ENCODE measurements at places on chromosomes 4 and X.

- no peak for DNase-seq
These were observed 2.0 kb downstream of the CHIC2 start for GRCh38 chr4:54062392-54062791.

DNA sequence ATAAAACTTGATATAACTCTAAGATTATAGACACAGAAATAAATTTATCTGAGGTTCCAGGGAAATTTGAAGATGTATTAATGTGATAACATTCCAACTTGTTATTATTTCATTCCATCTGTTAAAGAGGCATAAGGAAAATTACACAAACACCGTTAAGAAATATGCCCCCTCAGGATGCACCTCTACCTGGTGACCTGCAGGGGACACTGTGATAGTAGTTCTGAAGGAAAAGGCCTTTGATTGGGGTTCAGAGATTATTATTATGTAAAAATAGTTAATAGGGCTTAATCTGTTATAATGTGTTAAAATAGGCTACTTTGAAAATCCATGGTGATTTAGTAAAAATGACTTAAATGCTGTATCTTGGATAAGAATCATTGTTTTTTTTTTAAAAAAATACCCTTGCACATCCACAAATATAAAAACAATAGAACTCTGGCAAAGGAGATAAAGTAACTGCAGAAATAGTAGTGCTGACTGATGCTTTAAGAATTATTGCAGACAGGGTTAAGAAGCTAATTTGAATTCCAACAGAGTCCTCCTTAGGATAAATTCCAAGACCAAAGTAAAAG, 6.1 kb upstream of the ABRAXAS1 start:
- DNase-seq: no peak

DNA sequence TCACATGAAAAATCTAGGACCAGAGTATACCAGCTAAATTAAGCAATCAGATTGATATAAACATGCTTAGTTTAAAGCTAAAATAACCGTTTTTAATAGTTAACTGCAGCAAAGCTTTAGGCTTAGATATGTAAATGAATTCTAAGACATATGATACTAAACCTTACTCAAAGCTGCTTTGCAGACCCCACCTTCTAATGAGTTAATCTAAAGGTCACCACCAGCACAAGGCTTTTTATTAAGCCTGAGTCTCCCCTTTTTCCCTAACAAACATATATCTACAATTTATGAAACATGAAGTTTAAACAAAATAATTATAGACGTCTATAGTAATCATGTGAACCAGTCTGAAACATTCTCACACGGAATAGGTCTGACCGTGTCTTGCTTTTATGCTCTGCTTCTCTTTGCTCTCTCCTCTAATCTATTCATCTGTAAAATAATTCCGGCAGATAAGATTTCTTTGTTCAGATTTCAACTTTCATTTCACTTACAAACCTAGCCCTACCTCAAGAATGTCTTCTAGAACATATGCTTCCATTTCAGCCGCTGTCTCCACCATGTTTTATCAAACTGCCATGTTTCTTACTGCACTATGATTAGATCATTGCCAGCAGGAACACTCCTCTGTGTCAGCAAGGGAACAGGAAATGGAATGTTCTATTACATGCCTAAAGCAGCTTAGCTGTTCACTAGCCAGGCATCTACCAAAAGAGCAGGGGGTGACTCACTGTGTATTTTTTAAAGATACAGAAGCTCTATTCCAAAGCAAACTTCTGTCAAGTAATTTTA, 35.9 kb downstream of the ANKRD17 start:
- DNase-seq: peak; percentile 45

GRCh38 chr4:76212851-76213414, 691 bp downstream of the SCARB2 start:
- DNase-seq: no peak

DNA sequence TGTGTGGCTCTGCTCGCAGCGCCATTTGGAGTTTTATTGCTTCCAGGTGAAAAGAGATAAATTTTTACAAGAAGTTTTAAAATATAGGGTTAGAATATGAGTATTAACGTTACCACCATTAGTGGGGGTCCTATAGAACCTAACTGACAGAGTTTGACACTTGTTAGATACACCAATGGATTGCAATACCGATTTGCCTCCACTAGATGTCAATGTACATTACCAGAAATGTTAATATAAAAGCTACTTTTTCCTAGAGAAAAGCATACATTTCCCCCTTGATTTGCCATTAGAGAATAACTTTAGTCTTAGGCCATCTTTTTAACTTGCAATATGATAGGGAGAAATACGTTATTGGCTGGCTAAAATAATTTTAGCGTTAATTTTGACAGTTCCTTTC, 108.4 kb downstream of the LINC00632 start:
- peak; percentile 15 for DNase-seq

DNA sequence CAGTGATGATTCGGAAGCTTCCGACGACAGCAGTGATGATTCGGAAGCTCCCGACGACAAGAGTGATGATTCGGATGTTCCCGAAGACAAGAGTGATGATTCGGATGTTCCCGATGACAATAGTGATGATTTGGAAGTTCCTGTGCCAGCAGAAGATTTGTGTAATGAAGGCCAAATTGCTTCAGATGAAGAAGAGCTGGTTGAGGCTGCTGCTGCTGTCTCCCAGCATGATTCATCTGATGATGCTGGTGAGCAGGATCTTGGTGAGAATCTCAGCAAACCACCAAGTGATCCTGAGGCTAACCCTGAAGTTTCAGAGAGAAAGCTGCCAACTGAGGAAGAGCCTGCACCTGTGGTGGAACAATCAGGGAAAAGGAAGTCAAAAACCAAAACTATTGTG, 14.2 kb downstream of the CXCR3 start:
- no peak for DNase-seq

GRCh38 chr4:3440011-3440410, 1.8 kb upstream of the HGFAC start:
- DNase-seq: no peak

DNA sequence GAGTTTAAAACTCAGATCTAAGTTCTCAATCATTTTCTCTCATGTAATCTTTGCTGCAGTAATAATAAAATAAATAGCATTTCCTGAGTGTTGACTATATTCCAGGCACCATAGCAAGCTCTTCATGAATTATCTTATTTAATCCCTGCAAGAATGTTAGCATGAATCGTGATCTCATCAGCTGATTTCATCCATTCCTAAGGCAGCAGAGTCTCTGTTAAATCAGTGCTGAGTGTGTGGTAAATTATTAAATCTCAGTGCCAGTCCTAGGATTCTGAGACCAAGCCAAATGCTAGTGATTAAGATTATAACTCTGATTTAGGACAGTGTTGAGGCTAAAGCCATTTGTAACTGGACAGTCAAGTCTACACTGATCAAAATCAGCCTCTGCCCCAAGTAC, 240.3 kb upstream of the TAPT1 start:
- DNase-seq: no peak

DNA sequence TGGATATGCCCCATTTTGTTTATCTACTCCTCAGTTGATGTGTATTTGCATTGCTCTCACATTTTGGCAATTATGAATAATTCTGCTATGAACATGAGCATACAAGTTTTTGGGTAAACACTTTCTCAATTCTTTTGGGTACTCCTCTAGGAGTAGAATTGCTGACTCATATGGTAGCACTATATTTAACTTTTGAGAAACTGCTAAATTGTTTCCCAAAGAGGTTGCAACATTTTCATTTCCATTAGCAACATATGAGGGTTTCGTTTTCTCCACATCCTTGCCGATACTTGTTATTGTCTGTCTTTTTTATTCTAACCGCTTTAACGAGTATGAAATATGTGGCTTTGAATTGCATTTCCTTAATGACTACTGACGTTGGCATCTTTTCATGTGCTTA, 185.4 kb downstream of the TSPAN5 start:
- no peak for DNase-seq

DNA sequence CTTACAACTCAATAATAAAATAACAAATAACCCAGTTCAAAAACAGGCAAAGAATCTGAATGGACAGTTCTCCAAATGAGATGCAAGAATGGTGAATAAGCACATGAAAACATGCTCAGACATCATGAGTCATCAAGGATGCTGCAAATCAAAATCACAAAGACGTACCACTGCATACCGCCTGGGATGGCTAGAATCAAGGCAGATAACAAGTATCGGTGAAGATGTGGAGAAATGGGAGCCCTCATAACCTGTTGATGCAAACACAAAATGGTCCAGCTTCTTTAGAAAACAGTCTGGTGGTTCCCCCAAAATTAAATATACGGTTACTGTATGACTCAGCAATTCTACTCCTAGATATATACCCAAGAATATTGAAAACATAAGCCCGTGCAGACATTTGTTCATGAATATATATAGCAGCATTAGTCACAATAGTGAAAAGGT, 32.5 kb downstream of the AKAP4 start:
- no peak for DNase-seq

DNA sequence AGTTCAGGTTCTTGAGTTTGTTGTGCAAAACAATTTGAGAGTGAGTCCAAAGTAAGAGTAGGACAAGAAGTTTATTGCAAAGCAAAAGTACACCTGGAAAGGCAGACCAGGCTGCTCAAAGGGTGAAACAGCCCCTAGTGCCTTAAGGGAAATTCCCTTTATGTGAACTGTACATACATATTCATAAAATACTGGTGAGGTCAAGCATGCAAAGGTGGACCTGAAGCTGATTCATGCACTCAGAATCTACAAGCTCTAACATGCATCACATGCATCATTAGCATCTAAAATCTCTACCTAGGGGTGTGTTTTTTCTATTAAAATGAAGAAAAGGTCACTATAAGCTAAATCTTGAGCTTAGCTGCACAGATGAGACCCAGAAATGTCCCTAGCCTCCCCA, 266.9 kb downstream of the SPATA18 start:
- no peak for DNase-seq

DNA sequence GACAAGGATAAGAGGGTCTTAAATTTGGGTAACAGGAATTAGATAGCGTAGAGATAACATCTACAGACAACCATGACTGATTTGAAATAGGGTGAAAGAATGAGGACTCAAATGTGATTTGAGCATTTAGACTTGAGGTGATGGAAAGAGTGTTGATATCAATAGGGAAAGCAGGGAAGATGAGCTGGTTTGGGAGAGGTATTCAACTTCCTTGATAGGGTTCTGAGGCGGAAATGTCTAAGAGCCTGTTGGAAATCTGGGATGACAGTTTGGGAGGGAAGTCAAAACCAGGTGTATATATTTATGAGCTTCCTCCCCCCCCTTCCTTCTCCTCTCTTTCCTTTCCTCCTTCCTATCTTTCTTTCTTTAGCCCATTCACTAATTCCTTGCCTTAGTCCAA, 36.5 kb downstream of the KLHL15 start:
- DNase-seq: no peak

- DNase-seq: no peak
These were observed 3.4 kb downstream of the RHOH start for GRCh38 chr4:40199999-40200874.

- DNase-seq: no peak
These were observed 284.1 kb upstream of the TENM3 start for GRCh38 chr4:181959121-181959520.

GRCh38 chr4:85408301-85408700, 66.6 kb upstream of the ARHGAP24 start:
- DNase-seq: no peak

GRCh38 chr4:169366821-169367220, 96.1 kb upstream of the SH3RF1 start:
- no peak for DNase-seq

DNA sequence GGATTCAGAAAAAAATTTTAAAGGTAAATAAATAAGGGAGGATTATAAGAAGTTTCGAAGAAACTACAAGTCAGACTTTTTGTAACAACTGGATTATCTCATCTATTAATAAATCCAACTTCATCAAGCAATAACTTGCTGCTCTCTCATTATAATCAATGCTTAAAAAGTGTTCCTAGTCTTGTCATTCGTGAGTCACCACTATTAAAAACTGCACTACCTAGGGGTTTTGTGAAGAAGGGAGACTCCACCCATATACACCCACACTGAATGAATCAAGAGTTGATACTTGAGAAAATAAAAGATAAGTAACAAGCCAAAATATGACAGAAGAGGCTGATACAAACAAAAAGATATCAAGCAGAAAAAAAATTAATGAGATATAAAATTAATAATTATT, 360.5 kb downstream of the ZNF674 start:
- DNase-seq: no peak

DNA sequence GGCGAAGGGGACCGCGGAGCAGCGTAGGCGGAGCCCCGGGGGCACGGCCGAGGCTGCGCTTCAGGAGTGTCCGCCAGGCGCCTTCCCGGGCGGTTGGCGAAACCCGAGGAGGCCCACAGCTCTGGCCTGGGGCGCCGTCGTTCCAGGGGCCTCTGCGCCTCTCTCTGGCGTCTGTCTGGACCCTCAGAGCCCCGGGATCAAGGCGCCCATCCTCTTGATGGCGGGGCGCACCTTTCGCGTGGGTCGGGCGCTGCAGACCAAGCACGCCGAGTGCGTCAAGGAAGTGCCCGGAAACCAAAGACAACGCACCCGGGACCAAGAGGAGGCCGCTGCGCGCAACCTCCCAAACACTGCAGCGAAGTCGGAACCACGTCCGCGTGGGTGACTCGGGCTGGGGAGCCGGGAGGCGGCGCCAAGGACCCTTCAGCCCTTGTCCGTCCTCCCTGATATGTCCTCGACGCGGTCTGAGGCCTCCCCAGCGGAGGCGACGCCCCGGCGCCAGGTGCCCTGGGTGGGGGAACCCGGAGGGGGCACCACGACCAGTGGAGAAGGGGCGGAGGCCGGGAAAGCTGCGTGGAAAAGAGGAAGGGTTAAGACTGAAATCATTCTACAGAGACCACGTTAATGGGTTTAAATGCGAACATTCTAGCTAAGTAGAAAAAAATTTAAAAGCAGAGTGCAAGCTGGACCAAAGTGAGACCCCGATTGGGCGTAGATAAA, 9.9 kb downstream of the HMX1 start:
- no peak for DNase-seq

DNA sequence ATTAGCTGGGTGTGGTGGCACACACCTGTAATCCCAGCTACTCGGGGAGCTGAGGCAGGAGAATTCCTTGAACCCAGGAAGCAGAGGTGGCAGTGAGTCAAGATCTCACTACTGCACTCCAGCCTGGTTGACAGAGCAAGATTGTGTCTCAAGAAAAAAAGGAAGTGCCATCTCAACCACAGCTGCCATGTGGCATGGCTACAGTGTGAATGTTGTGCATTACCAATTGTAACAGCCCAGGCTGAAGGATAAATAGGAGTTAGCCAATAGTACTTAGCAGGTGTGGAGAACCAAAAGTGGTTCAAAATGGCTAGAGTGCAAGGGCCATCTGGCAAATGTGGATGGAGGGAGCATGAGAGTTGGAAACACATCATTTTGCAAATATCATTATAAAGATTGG, 28.9 kb downstream of the SLC25A5 start:
- DNase-seq: no peak

All from NCI-H748 treated with DMSO at 0.1 percent for 48 hours (cell line).